ENCODE measurements at places on chromosomes 3 and 15.

DNA sequence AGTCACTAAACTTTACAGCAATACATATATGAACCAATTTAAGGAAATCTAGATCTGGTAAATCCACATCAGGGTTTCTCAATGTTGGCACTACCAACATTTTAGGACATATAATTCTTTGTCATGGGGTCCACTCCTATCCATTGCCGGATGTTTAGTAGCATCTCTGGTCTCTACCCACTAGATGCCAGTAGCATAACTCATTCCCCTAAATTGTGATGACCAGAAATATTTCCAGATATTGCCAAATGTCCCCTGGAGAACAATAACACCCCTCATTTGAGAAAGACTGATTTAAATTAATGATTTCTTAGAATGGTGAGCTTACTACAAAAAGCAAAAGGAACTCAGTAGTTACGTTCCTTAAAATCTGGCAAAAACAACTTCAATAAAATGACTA lies 23.1 kb upstream of the ANKRD28 start:
- peak; percentile 34 for DNase-seq

DNA sequence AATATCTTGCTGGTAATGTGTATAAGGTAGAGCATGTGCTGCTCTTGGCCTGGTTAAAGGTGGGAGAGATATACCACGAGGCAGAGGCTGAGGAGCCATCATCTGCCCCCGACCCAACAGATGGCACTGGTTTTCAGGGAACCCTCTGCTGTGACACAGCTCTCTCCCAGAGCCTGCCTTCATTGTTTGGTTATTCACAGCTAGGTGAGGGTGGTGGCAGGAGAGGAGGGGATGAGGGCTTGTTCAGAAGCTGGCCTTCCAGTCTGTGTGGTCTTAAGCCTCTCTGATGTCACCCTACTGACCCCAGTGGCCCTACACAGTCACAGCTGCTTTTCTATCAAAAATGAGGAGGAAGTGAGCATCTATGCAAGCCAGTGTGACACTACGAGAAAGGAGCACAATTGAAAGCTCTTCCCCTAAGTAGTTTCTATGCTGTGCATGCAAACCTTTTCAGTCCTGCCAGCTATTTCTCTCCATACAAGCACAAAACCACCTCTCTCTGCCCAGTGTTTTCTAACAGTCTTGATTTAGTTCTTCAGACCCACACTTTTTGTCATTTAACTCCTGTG lies 258.4 kb upstream of the AGTR1 start:
- no peak for DNase-seq

DNA sequence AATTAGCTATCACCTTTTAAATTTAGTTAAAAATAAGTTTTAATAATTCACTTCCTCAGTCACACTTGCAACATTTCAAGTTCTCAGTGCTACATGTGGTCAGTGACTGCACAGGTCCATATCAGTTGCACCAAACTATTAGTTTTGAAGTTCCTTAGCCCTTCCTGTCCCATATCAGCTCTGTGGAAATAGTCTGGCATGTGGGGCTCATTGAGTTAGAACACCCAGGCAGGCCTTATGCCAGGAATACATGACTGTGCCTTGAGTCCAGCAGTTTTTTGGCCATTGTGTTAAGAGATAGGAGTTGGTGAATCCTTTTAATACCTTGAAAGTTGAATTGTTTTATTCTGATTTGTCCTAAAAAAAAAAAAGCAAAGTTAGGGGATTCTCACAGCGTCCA lies 153.7 kb upstream of the BFSP2 start:
- no peak for DNase-seq

DNA sequence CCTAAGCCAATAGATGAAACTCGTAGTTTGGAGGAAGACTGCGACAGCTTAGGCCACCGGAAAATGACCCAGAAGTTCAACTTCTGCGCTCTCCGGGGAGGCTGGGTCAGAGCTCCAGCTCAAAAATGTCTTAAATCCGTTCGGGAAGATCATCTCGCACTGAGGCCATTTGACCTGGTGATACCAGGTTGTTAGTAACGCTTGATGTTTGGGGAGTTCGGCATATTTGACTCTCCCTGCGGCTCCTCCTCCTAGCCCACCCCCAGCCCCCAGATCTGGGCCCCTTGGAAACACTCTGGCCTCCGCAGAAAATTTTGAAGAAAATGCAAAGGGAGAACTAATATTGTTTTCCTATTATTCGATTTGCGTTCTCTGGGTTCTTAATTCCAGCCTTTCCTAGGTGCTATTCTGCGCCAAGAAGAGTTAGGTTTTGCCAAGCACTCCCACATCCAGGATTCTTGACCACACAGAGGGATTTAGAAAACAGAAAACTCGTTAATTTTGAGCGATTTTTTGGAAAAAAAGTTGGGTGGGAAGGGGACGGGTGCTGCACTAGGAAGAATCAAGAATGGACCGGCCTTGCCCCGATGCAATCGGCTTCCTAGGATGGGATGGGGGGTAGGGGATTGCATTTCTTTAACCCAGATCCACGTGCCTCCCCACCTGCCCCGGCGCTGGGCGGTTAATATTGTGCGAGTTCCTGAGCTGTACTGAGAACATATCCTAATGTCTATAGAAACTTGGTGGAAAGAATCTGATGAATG lies 50.0 kb downstream of the ZIC4 start:
- DNase-seq: no peak

DNA sequence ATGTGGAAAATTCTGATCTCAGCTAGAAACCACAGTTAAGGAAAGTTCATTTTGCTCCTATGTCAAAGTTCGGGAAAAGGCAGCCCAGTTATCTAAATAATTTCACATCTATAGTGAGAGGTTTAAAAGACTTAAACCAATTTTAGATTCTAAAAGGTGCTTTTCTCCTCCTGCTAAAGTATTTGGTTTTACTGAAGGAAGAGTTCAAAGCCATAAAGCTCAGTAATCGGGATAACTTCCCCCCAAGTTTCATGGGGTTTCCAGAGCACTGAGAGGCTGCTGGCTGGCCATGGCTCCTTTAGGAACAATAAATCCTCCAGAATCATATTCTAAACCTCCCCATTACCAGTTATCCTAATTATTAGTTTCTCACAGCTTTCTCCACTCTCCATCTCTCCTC lies 38.2 kb downstream of the ZIC4 start:
- DNase-seq: no peak

DNA sequence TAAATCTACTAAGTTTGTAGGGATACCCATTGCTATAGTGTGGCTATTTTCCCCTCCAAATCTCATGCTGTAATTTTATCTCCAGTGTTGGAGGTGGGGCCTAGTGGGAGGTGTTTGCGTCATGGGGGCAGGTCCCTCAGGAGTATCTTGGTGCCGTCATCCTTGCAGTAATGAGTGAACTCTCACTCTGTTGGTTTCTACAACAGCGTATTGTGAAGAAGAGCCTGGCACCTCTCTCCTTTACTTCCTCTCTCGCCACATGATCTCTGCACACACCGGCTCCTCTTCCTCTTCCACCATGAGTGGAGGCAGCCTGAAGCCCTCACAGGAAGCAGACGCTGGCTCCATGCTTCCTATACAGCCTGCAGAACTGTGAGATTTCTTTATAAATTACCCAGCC lies 34.0 kb upstream of the TRPM1 start:
- no peak for DNase-seq

DNA sequence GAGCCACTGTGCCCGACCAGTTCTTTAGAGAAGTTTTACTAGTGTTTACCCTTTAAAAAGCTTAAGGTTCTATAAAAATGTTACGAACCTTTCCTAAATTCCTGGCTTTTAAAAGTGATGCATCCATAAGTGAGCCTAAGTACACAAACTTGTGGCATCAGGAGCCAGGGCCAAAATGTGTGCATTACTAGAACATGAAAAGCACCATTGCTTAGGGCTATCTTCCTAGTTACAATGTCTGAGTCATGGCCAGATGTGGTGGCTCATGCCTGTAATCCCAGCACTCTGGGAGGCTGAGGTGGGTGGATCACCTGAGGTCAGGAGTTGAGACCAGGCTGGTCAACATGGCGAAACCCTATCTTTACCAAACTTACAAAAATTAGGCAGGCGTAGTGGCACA lies 39.9 kb downstream of the LEO1 start:
- DNase-seq: peak; percentile 50

GRCh38 chr3:124859025-124859424 lies 28.1 kb downstream of the ITGB5 start:
- peak; percentile 74 for DNase-seq

DNA sequence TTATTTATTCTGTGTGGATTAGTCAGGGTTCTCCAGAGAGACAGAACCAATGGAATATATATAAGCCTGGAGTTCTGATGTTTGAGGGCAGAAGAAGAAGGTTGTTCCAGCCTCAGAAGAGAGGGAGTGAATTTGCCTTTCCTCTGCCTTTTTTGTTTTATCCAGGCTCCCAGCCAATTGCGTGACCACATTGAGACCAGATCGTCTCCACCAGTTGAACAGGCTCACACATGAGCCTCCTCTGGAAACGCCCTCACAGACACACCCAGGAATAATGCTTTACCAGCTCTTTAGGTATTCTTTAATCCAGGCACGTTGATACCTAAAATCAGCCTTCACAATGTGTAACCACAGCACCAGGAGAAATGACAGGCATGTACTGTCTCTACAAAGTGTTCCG lies 923.1 kb downstream of the TBL1XR1 start:
- DNase-seq: no peak

DNA sequence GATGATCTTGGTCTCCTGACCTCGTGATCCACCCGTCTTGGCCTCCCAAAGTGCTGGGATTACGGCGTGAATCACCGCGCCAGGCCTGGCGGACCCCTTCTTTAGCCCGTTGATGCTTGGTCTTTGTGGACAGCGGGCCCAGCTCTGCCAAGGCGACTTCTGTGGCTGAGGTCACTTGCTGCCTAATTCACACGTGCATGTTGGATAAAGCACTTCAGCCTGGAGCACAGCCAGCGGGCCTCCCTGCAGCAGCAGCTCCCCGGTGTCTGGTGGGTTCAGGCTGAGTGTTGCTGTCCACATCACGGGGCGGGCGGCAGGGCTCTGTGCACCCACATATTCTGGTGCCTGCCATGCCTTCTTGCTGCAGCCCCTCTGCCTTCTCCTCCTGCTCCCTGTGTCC lies 88.4 kb downstream of the DGKG start:
- DNase-seq: no peak

- DNase-seq: peak; percentile 34
Observed at GRCh38 chr15:55770806-55771205, 27.9 kb upstream of the PRTG start.

- DNase-seq: no peak
Observed at GRCh38 chr15:34233614-34234013, 8.8 kb downstream of the EMC4 start.

DNA sequence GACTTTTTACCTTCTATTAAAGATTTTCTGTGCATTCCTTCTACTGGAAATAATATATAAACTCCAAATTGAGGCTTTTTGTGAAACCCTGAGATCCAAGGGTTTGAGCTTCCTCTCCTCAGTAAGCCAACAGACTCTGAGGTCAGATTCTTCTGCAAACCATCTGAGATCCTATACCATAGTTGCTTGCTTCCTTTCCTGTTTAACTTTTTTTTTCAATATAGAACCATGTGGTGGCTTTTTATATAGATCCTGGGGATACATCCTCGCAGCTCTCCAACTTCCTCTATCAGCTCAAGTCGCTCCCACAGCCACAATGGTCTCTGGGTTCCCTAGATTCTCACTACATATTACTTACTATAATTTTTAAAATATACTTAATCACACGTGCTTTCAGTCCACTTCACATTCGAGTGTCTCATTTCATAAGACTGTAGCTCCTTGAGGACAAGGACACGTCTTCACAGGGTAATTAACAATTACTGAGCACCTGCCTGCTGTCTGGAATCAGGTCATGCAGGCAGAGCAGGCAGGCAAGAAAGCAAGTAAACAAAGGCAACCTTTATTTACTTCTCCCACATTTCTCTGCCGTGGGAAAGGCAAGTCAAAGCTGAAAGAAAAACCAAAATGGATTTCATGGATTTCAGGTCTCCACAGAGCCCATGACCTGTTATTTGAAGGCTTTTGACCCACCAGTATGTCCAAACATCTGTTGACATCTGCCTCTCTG lies 941.5 kb downstream of the FHIT start:
- DNase-seq: no peak

DNA sequence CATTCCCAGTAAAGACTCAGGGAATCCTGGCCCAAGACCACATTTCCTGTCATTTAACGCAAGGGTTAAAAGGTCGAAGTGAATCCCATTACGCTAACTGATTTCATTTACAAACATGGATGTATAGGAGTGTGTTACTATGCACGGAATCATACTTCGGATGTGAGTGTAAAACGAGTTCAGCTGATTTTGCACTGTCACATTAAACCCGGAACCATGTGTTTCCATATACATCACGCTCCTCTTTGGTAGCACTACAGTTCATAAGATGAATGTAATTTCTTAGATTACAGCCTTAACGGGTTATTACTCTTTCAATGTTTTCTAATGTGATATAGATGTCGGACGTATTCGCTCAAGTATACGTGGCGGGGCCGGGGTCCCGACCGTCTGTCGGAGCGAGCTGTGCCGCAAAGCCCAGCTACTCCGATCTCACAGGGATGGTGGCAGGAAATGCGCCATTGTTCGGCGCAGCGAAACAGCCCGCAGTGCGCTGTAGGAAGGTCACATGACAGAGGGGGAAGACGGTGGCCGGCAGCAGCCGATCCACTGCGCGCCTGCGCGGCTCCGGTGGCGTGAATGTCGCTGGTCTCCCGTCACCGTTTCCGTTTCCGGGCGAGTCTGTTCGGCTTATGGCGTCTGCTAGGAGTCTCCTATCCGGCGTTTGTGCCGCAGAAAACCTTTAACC lies 97.3 kb downstream of the NPAP1 start:
- DNase-seq: peak; percentile 19

GRCh38 chr3:150409125-150409511 lies 1.0 kb downstream of the TSC22D2 start:
- DNase-seq: no peak

DNA sequence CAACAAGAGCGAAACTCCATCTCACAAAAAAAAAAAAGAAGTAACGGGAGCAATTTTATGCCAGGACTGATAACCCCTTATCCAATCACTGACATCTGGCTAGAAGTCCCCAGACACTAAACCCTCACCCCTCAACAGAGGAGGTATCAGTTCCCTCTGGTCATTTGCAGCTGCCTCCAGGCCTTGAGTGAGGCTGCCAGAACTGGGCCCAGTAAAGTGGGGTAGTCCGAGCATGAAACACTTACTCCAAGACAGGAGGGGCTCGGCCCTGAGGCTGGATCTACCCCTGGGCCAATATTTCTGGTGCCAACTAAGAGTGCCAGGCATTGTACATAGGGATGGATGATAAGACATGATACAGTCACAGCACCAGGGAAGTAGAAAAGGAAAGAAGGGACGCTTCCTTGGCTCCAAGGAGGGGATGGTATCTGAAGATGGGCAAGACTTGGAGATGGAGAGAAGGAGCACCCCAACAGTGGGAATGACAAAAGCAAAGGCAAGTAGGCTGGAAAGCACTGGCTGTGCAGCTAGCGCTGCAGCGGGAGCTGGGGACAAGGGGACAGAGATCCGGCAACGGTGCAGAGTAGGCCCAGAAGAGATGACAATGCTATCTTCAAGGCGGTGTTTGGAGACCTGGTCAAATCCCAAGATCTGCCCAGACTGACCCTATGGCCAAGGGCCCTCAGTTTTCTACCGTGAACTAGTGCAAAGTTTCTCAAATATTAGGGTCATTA lies 2.2 kb downstream of the XXYLT1 start:
- no peak for DNase-seq

- no peak for DNase-seq
Observed at GRCh38 chr15:89841962-89842361, 27.3 kb upstream of the ANPEP start.
